Pancreas (tissue), 10 donors: ENCODE measurements at places on chromosomes 6 and 20. TPM values are rescaled to one million over a fixed set of nuclear protein-coding genes. Genes with fewer than 3 reads are reported as not detected.

- DNase-seq = no peak
Observed at GRCh38 chr20:31943052-31943471, 8.8 kb downstream of the PDRG1 start.

GRCh38 chr6:123263981-123264380 is 267.9 kb downstream of the CLVS2 start:
- no peak for DNase-seq

- no peak for DNase-seq
Observed at GRCh38 chr6:130962966-130963365, 100.1 kb downstream of the EPB41L2 start.

GRCh38 chr20:32457479-32457986 is 99.4 kb downstream of the ASXL1 start:
- peak; percentile 91 for DNase-seq

GRCh38 chr6:148780918-148781436 is 34.1 kb downstream of the UST start:
- DNase-seq = no peak

DNA sequence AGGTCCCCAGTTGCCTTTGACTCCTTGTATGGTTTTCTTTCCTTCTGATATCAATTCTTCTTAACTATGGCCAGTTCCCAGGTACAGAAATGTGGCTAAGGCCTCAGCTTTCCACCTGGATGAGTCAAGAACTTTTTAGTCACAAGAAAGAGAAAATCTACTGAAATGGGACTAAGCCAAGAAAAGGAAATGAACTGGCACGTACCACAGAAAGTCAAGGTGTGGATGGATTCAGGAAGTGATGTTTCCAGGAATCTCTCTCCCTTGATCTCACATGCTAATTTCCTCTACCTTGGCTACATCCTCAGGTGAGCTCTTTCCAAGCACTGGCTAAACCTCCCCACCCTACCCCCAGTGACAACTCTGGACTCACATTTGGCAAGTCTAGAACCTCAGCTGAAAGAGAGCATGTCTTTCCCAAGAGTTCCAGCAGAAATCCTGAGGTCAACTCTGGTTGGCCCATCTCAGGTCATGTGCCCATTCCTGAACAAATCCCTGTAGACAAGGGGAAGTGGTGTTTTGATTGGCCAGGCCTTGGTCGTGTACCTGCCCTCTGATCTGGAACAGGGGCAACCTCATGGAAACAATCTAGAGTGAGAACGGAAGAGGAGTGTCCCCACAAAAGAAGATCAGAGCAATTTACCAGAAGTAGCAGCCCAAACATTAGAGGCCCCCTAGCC is 205.3 kb downstream of the NFATC2 start:
- no peak for DNase-seq

- DNase-seq = no peak
Observed at GRCh38 chr6:167711768-167712730, 114.7 kb upstream of the AFDN start.

- DNase-seq = no peak
Observed at GRCh38 chr20:4320291-4320690, 304.9 kb upstream of the RNF24 start.

GRCh38 chr6:135397172-135397952 is 100.2 kb downstream of the AHI1 start:
- DNase-seq = no peak

- DNase-seq = no peak
Observed at GRCh38 chr6:56417823-56418222, 170.4 kb upstream of the COL21A1 start.

GRCh38 chr20:38222231-38222922 is 38.2 kb downstream of the KIAA1755 start:
- DNase-seq = no peak

DNA sequence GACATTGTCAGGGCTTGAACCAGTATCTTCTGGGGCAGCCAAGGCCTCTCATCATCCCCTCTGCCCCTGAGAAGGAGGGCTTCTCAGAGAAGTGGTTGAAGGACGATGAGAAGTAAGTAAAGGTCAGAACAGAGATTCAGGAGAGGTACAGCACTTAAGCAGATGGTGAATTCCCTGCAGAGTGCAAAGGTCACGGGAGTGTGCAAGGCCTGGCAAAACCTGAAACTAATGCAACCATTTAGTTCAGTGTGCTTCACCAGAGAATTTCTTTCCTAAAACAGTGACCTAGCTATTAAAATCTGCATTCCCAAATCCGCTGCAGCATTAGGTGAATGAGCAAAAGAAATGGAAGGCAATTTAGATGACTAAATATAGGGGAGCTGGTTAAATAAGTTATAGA is 58.4 kb downstream of the TRERF1 start:
- DNase-seq = no peak

DNA sequence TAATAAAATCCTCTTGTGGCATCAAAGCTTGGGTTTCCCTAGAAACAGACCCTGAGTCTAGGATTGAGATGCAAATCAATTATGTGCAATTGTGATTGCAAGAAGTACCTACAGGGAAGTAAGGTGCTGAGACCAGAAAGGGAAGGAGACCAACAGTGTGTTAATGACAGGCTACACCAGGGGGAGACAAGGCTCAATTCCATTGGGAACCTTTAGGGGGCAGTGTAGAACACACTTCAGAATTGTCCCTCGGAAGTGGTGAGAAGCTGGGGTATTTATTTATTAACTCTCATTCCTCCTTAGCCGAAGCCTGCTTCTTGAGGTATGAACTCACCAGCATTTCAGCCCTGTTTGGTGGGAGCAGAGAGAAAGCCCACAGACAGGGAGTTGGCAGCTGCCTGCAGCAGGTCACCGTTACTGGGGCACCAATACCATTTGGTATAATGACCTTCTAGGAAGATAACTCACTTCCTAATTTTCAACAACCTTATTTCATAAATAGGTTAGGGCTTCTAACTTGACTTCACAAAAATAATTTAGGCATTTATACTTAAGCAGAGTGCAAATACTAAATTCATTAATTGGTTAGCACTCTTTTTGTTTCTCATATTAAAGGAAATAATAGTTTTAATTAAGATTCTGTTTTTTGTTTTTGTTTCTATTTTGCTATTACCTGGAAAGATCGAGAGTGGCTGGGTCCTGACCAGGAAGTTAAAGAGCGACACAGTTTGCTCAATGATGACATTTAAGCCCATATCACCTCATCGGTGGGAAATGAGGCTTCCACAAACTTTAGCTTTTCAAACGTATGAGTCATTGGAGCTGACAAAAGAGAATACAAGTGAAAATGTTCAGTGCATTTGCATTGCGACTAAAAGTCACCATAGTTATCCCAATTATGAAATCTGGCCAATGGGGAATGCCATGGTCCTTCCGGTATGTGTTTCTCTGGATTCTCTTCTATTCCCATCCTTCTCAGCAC is 94.8 kb downstream of the BTBD3 start:
- peak; percentile 29 for DNase-seq

HEBP2 gene
- total RNA-seq = 27.4 TPM

GABRR2 gene
- total RNA-seq = 0.31 TPM

MYLK4 gene
- total RNA-seq = 0.38 TPM

NFATC2 gene
- total RNA-seq = 8.3 TPM

KIF6 gene
- total RNA-seq = 0.40 TPM

SPAG4 gene
- total RNA-seq = 41.5 TPM

WFDC5 gene
- total RNA-seq = not detected

SRMS gene
- total RNA-seq = not detected

GLP1R gene
- 8.9 TPM for total RNA-seq

IL20RA gene
- total RNA-seq = 9.3 TPM

CCN2 gene
- 26.6 TPM for total RNA-seq

NR2E1 gene
- total RNA-seq = 0.19 TPM

NHSL1 gene
- total RNA-seq = 9.7 TPM

PNPLA1 gene
- not detected for total RNA-seq
